ENCODE measurements at places on chromosomes 6 and 20. TPM values are rescaled to one million over a fixed set of nuclear protein-coding genes. Genes with fewer than 3 reads are reported as not detected.

The HDAC2 gene
- total RNA-seq: 119 TPM

The POPDC3 gene
- total RNA-seq: not detected

The MYT1 gene
- total RNA-seq: not detected

The EEF1A2 gene
- total RNA-seq: not detected

The FAM210B gene
- 4.8 TPM for total RNA-seq

The PCNA gene
- total RNA-seq: 669 TPM

The PRPH2 gene
- not detected for total RNA-seq

The KCNK5 gene
- 29.8 TPM for total RNA-seq

The RAB5IF gene
- 157 TPM for total RNA-seq

The SNAP91 gene
- not detected for total RNA-seq

The RIN2 gene
- total RNA-seq: not detected

The PANK2 gene
- total RNA-seq: 55.1 TPM

The HLA-DQB2 gene
- 0.36 TPM for total RNA-seq

The IL17A gene
- total RNA-seq: 0.78 TPM

The FAXC gene
- total RNA-seq: not detected

The C4B gene
- total RNA-seq: 2.5 TPM

All from activated CD8-positive, alpha-beta memory T cell treated with anti-CD3 and anti-CD28 coated beads for 36 hours (primary cell).